Daoy (cell line): ENCODE measurements at places on chromosomes 2 and 18. TPM values are rescaled to one million over a fixed set of nuclear protein-coding genes. Genes with fewer than 3 reads are reported as not detected.

DNA sequence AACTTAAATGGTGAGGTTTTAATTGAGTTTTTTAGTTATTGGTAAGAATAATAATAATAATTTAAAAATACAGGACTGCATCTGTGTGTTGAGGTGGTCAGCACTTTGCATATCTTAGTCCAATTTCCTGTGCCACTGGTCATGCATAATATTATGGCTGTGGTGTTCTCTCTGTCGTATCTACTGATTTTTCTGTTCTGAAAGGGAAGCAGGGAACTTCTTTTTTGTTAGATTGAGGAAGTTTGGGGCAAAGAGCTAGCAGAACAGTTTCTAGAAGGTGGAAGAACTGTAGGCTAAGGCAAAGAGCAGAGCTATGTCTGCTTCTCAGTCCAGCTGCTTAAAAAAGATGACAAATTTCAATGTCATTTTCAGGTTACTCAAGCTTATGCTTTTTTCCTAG lies 74.3 kb downstream of the XRCC5 start:
- DNase-seq: no peak

DNA sequence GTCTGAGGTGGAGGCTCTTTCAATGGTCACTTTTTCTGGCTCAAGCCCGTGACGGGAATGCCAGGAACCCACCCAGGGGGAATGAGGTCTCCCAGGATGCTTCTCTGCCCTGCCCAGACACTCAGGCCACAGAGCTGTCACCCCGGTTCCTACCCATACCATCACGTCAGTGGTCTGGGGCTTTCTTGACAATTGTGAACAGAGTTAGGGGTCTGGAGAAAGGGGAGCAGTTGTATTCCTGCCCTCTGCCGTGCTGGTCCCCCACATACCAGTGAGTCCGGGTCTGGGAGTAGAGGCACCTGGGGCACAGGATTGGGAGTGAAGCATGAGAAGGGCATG lies 97.2 kb downstream of the B3GNT2 start:
- DNase-seq: no peak

GRCh38 chr2:223508372-223508771 lies 93.8 kb downstream of the SCG2 start:
- DNase-seq: no peak

GRCh38 chr2:65957886-65958285 lies 477.0 kb upstream of the MEIS1 start:
- DNase-seq: no peak

- no peak for DNase-seq
Measured at GRCh38 chr18:31156821-31157763, 5.6 kb downstream of the DSC1 start.

- DNase-seq: no peak
Measured at GRCh38 chr2:215723631-215724011, 287.8 kb upstream of the FN1 start.

GRCh38 chr2:194465641-194466040 lies 1191.4 kb upstream of the SLC39A10 start:
- no peak for DNase-seq

GRCh38 chr2:198232281-198232680 lies 427.9 kb downstream of the PLCL1 start:
- no peak for DNase-seq

GRCh38 chr2:77977471-77978063 lies 455.4 kb upstream of the LRRTM4 start:
- no peak for DNase-seq

- DNase-seq: peak; percentile 37
Measured at GRCh38 chr18:59140302-59140885, 710 bp downstream of the SEC11C start.

DNA sequence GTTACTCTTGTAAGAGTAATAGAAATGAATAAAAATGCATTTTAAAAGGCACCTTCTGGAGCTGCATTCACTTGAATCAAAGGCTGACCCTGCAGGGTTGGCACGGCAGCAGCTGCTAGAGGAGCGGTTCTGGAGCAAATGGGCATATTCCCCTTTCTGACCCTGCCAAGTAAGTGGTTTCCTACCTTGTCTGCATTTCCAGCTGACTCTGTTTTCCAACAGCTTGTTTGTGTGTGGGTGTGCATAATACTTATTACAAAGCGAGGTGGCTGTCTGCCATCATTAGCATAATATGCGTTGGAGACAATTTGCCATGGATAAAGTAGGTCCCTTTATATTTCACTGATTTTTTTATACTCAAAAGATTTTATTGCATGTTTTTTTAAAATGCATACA lies 21.3 kb upstream of the TTN start:
- no peak for DNase-seq

- DNase-seq: no peak
Measured at GRCh38 chr2:168216351-168217005, 30.9 kb downstream of the STK39 start.

DNA sequence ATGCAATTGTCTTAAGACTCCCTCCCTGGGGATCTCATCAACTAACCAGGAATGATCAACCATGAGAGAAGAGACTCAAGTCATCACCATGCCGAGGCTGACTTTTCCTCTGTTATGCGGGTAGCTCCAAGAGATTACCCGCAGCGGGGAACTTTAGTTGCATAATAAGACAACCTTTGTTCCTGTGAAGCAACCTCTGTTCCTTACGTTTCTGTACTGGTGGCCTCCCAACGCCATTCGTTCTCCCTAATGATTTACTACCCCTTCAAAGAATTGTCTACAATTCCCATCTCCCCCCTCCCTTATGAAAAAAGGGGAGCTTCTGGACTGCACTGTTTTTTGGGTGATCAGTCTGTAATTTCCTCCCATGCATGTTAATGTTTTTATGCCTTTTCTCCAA lies 66.1 kb upstream of the LRPPRC start:
- no peak for DNase-seq

- DNase-seq: no peak
Measured at GRCh38 chr2:53452957-53453748, 314.5 kb upstream of the CHAC2 start.

GRCh38 chr2:134690629-134691215 lies 28.1 kb downstream of the TMEM163 start:
- no peak for DNase-seq

- no peak for DNase-seq
Measured at GRCh38 chr18:13323186-13323585, 104.6 kb downstream of the LDLRAD4 start.

DNA sequence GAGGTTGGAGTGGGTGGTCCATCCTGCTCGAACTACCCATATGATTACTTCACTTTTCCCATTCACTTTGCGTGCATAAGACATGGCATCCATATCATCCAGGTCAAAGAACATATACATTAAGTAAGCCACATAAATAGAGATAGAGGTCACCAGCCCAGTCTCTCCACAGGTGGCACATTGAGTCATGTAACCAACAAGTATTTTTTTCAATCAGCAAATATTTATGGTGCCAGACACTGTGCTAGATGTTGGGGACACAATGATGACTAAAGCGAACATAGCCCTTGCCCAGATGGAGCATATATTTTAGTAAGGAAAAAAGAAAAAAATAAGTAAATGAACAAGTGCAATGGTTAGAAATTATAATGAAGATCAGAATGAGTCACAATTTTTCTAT lies 83.6 kb upstream of the LCLAT1 start:
- DNase-seq: peak; percentile 62

- DNase-seq: peak; percentile 81
Measured at GRCh38 chr2:10254373-10255188, 48.1 kb upstream of the HPCAL1 start.

STK11IP gene
- total RNA-seq: 14.0 and 16.9 TPM in 2 replicates

NEU2 gene
- total RNA-seq: not detected in 2 replicates
